ENCODE measurements at places on chromosomes 11 and 22. TPM values are rescaled to one million over a fixed set of nuclear protein-coding genes. Genes with fewer than 3 reads are reported as not detected.

The PIH1D2 gene
- total RNA-seq, result 0.34 TPM

The FAM111A gene
- 15.6 TPM for total RNA-seq

The CAPN5 gene
- 0.68 TPM for total RNA-seq

The PDGFD gene
- 0.10 TPM for total RNA-seq

The UPK2 gene
- not detected for total RNA-seq

The MS4A2 gene
- total RNA-seq, result not detected

All from activated T-cell treated with anti-CD3 and anti-CD28 coated beads, Interleukin-2, amount 50 U/mL, for 4 hours (primary cell).